ENCODE measurements at places on chromosomes 11 and 22.

GRCh38 chr22:45638834-45639746 lies 32.5 kb upstream of the ATXN10 start:
- DNase-seq, result peak; percentile 43

GRCh38 chr11:106012744-106013143 lies 9.3 kb downstream of the MSANTD4 start:
- DNase-seq, result no peak

- peak; percentile 93 for DNase-seq
Observed at GRCh38 chr11:68383976-68384501, 71.6 kb downstream of the LRP5 start.

GRCh38 chr11:7600205-7600775 lies 73.0 kb downstream of the CYB5R2 start:
- no peak for DNase-seq

GRCh38 chr11:569158-569885 lies 6.9 kb upstream of the PHRF1 start:
- peak; percentile 61 for DNase-seq

DNA sequence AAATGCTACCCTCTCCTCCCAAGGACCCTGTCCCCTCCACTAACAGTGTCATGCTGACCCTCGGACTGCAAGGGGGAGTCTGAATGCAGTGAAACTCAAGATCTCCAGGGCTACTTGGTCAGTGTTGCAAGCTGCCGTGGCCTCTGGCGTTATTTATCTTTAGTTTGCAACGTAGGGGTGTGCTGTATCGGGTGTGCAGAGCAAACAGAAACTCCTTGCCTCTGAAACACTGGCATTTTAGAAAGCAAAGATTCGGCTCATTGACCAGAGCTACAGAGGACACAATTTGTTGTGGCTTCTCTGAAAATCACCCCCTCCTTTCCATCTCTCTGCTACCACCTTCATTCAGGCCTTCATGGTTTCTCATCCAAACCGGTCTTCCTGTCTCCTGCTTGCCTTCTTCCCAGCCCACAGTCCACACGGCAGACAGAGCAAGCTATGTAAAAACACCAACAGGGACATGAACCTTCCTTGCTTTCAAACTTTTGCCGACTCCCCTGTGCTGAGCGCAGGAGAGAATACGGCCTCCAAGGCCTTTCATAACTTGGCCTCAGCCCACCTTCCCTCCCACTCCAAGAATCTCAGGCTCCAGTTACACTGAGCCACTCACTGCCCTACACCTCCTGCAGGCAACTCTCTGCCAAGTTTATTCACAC lies 14.9 kb downstream of the FZD4 start:
- no peak for DNase-seq

DNA sequence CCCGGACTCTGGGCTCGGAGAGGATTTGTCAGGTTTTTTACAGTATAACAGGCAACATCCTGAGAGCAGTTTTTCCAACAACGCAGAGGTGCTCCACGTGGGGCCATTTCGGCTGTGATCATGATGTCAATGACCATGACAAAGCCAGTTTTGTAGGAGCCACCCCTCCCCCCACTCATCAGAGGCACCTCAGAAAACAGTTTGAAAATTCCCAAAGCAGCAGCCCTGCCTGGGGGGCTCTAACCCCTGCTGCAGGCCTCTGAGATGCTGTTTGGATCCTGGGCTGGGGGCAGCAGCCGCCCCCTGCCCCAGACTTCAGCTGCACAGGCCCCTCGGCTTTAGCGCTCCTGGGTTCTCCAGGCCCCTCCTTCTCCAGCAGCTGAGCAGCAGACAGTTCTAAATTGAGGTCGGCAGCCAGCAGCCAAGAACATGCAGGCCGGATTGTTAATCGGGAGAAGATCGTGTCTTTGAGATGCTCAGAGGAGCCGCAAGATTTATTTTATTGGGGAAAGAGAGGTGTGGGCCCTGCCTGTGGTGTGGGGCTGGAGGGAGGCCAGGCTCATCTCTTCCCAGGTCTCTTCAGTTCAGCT lies 19.4 kb downstream of the NFAM1 start:
- no peak for DNase-seq

GRCh38 chr11:66218846-66219620 lies 49.4 kb upstream of the RAB1B start:
- peak; percentile 14 for DNase-seq

GRCh38 chr11:96238563-96239135 lies 104.3 kb downstream of the MAML2 start:
- DNase-seq, result no peak

DNA sequence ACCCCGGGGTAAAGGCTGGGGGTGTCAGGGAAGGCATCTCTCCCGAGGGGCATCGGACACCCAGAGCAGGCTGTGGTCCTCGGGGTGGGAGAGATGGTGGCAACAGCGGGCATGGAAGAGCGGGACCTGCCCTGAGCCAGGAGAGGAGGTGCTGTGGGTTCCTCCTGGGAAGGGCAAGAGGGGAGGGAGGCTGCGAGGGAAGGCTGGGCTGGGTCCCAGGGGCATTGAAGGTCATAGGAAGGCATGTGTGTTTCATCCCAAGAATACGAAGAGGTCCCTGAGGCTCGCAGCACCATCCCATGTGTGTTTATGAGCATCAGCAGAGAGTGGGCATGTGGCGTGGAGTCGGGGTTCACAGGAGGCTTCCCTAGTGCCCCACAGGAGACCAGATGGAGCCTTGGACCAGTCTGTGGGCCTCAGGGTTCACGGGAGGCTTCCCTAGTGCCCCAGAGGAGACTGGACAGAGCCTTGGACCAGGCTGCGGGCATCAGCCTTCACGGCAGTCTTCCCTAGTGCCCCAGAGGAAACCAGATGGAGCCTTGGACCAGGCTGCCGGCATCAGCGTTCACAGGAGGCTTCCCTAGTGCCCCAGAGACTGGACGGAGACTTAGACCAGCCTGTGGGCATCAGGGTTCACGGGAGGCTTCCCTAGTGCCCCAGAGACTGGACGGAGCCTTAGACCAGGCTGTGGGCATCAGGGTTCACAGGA lies 420.6 kb downstream of the BRD1 start:
- no peak for DNase-seq

- DNase-seq, result no peak
Observed at GRCh38 chr22:35424761-35425160, 24.8 kb downstream of the MCM5 start.

DNA sequence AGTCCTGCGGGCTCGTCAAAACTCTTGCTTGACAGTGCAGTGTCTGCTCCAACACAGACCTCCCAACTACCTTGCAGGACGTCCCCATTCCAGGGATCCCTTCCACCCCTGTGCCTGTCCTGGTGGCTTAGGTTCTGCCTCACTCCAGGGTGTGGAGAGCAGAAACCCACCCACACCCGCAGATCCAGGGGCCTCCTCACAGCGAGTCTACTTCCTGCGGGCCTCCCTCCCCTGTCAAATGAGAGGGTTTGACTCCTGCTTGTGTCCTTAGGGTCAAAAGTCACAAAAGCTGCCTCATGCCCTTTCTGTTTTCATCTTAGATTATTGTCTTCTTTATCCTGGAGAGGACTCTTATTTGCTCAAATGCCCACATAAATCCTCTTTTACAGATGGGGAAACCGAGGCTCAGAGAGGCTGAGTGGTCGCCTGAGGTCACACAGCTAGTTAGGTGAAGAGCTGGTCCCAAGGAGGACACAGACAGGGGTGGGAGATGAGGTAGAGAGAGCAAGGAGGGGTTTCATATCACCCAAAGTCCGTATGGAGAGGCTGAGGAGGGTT lies 81.1 kb upstream of the KCNQ1OT1 start:
- no peak for DNase-seq

DNA sequence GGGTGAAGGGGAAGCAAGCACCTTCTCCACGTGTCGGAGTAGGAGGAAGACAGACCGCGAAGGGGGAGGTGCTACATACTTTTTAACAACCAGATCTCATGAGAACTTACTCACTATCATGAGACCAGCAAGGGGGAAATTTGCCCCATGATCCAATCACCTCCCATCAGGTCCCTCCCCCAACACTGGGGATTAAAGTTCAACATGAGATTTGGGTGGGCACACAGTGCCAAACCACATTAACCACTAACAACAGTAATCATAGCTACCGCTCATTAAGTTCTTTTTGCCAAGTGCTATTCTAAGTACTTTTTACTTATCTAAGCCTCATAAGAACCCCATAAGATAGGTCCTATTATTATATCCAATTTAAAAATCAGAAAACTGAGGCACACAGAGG lies 450.5 kb upstream of the DDI1 start:
- DNase-seq, result no peak
